Retina (tissue), 1 donor: ENCODE measurements at places on chromosomes 13 and 19.

DNA sequence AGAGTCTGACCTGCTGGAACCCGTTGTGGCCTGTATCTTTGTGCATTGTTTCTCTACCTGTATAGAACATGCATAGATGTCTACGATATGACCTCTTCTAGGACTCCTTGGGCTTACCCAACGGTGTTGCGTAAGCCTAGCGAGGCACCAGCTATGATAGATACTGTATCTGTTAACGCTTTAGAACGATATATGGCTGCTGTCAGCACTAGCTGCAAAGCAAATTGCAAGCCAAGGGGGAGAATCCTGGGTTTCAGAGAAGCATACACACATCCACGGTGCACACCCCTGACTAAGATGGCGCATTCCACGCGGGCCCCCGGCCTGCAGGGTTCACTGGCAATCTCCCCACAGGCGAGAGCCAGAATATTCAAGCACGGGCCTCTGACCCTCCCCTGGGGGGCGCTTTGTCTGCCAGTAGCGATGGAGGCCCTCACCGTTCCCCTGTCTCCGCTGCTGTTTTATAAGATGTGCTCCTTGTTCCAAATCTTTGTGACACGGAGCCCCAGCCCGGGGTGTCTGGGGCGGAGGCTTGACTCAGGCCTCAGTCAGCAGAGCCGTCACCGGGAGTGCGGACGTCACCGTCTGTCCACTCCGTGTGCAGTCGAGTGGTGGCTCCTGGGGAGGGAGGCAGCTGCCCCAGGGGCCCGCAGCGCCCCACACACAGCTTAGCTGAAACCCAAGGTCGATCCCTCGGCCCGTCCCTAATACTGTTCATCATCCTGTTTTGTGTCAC is 12.9 kb upstream of the RPS15 start:
- peak; percentile 77 for DNase-seq

DNA sequence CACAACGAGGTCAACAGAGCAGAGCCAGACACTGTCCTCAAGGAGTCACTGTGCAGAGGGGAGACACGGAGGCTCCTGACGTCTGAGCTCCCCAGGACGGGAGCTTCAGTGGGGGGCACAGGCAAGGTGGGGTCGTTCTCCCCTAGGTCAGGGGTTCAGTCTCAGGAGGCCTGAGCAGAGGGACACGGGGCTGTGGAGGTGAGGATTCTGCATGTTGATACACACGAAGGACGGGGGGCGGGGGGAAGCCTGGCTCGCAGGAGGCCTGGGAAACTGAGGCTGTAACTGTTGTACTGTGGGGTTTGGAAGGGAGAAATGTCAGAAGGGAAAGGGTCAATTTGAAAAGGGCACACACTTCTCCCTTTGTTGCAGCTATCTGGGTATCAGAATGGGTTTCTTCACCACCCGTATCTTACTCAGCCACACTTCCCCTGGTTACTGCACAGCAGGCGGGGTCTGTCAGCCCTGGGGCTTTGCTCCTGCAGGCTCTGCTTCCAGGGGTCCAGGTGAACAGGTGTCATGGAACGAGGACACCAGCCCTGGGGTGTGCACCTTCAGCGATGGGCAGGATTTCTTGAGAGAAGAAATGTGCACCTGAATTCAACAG is 748 bp upstream of the SIGLEC8 start:
- no peak for DNase-seq

DNA sequence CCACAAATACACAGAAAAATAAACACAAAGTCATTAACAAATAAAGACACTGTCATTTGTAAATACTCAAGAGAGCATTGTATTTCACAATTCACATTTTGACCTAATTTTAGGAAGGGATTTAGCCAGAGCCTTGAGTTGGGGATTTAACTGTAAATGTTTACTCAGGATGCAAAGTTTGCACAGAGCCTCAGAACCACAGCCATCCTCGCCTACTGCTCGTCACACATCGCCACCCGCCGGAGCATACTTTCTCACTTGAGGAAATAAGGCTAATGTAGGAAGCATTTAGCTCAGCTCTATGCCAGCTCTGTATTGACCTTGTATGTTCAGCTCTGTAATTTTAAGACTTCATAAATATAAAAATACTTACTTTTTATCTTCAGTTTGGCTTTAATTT is 442.7 kb downstream of the OXGR1 start:
- no peak for DNase-seq

DNA sequence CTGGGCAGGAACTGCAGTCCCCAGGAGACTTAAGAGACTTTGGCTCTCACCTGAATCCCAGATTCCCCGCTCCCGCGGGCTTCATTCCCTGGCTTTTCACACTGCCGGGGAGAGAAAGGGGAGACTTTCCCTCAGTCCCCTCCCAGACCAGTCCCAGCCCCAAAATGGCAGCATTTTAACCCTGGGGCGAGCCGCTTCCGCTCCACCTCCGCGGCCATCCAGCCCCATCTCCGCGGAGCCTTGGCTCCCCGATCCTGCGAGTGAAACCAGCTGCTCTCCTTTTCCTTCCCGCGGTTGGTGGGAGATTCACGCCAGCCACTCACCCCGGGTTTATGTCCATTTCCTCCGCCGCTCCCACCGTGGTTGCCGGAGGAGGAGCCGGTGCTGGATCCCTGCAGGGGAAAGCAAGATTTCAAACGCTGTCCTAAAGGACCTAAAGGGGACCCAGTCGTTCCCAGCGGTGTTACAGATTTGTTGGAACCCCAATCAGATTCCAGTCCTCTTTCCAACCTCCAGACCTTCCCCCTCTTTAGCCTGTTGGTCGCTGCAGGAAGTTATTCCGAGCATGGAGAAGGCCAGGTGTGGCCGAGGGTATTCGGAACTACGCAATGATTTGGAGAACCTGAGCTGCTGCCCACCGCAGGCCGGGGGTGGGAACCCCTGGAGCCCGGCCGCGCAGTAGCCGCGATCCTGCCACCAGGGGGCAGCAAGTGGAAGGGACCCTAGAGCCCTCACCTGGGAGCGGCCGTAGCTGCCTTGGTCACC is 3.4 kb downstream of the DMKN start:
- peak; percentile 83 for DNase-seq

DNA sequence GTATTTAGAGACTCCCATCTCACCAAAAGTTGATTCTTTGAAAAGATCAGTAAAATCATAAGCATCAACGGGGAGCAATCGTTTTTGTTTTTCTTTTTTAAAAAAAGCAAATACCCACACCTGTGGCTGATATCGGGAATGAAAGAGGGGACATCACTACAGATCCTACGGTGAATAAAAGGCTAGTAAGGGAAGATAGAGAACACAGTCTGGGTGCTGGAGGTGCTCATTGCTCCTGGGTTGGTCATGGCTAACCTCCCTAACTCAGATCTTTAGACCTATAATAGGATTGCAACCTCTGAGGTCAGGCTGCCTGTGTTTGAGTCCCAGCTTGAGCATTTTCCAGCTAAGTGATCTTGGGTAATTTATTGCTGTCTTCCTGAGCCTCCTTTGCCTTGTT is 1.1 kb downstream of the EHD2 start:
- no peak for DNase-seq

DNA sequence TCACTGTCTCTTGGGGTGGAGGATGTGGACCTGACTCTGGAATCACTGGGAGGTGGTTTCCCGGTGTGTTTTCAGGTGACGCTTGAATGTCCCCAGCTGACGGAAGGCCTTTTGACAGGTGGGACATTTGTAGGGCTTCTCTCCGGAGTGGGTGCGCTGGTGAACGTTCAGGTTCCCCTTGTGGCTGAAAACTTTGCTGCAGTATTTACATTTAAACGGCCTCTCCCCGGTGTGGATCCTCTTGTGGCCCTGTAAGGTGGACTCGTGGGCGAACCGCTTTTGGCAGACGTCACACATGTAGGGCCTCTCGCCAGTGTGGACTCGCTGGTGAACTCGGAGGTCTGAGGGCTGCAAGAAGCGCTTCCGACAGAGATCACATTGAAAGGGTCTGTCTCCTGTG is 7.8 kb downstream of the ZSCAN5B start:
- DNase-seq, result peak; percentile 27

- no peak for DNase-seq
Observed at GRCh38 chr19:37929355-37929923, 22.4 kb downstream of the SIPA1L3 start.

- peak; percentile 27 for DNase-seq
Observed at GRCh38 chr13:25908366-25908765, 143.4 kb downstream of the SHISA2 start.

DNA sequence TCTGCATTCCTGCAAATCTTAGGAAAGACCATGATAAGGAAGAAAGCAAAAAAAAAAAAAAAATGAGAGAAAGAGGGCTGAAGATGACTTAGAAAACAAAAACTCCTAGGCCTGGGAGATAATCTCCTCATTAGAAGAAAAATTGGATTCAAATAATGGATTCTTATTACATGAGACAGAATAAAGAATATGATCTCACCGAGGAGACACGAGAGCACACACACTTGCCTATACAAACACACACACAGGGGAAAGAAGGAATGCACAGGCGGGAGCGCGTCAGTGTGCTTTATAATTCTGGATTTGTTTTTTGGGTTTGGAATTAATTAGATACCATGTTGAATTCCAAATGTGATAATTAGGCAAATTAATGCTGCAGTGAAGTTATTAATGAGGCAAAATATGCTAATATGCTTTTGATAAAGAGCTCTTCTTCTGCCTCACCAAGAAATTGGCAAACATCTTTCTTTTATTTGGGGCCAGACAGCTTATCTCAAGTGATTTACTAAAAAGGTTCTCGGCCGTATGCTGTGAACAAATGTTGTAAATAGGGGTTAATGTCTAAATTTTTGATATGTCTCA is 36.1 kb upstream of the PCDH8 start:
- DNase-seq, result no peak

- DNase-seq, result no peak
Observed at GRCh38 chr13:87798536-87798935, 127.4 kb downstream of the SLITRK5 start.

- DNase-seq, result no peak
Observed at GRCh38 chr19:20103091-20103740, 25.4 kb downstream of the ZNF90 start.

DNA sequence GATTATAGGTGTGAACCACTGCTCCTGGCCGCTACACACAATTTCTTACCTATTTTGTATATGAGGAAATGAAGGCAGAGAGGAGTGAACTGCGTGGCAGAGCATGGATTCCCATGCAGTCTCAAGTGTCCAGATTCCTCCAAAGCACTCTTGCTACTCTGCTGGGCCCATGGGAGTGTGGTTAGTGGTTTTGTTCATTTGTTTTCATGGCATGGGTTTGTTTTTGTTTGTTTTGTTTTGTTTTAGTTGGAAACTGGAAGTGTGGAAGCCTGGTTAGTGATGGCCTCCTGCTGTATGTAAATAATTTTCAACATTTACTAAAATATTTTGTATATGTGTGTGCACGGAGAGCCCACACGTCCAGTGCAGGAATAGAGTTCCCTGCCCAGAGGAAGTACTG is 61.3 kb upstream of the LRCH1 start:
- no peak for DNase-seq

DNA sequence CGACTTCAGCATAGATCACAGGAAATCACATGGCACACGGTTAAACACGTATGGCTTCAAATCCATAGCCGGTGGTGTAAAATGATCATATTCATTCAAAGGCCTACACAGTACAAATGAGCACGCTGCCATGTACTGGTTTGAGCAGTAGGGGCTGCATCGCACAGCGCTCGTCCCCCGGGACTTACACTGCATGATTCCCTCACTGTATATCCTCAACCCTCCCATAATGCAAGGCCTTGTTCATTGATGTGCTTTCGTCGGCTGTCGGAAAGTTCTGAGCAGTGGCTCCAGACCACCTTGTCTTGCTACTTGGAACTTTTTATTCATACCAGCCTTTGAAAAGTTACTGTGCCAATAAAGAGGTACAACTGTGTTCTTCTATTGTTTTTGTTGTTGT is 578.2 kb downstream of the MYO16 start:
- no peak for DNase-seq

DNA sequence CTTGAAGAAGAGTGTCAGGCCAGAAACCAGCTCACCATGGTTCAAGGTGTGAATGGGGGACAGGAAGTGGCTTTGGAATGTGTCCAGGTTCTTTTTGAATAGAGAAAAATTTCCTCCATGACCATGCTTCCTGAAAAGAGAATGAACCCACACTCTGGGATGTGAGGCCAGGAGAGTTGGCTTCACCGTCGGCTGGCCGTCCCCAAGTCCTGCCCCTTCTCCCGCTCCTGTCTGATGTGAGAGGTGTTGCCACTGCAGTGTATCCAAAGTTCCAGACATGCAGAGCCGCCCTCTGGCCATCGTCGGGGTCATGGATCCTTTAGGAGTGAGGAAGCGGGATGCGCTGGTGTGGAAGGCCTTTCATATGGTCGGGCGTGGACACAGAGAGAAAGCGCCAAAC is 101.2 kb downstream of the COL4A2 start:
- no peak for DNase-seq

GRCh38 chr13:99178636-99179035 is 22.0 kb upstream of the UBAC2 start:
- DNase-seq, result no peak

DNA sequence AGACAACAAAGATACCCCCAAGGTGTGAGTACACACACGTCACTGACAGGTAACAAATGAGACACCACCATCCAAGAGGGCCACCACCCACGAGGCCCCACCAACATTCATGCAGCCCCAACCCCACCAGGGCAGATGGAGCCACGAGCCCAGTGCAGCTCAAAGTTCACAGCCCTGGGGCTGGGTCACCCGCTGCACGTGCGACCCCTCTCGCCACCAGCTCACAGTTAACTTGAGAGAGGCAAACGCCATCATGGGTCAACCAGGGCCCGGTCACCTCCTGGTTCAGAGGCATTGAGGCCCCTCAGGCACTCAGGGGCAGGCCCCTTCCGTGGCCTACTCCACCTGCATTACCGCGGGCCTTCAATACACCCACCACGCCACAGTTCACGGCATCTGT is 49.8 kb downstream of the EPS15L1 start:
- DNase-seq, result no peak

DNA sequence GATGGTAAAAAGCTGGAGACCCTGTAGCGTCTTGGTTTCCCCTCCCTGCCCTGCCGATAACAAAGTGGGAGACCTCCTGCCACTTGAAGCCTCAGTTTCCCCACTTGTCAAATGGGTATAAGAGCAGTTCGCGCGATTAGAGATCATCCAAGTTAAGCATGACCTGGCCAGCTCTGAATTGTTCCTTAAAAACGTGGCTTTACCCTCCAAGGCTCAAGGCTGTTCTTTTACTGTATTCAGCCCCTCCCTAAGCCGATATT is 421 bp downstream of the TNPO2 start:
- DNase-seq, result no peak

DNA sequence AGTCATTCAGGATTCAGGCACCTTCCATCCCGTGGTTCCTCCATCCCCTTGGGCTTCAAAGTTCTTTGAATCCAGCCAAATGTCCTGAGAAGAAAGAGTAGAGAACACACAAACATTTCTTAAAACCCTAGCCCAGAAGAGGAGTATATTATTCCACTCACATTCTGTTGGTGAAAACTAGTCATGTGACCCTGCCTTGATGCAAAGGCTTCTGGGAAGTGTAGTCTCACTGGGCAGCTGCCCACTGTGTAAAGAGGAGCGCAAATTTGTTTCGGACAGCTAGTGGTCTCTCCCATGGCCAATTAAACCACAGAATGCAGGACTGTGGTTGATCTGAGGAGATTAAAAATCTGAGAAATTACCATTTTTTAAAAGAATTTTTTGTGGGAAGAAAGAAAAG is 304.4 kb downstream of the SUCLA2 start:
- no peak for DNase-seq
